NCI-H187 treated with DMSO at 0.1 percent for 48 hours (cell line): ENCODE measurements at places on chromosomes 13 and 19.

GRCh38 chr13:24063281-24063877 lies 97.1 kb upstream of the SPATA13 start:
- DNase-seq, result no peak

- no peak for DNase-seq
These were observed 20.7 kb downstream of the COLGALT1 start for GRCh38 chr19:17575871-17576757.

DNA sequence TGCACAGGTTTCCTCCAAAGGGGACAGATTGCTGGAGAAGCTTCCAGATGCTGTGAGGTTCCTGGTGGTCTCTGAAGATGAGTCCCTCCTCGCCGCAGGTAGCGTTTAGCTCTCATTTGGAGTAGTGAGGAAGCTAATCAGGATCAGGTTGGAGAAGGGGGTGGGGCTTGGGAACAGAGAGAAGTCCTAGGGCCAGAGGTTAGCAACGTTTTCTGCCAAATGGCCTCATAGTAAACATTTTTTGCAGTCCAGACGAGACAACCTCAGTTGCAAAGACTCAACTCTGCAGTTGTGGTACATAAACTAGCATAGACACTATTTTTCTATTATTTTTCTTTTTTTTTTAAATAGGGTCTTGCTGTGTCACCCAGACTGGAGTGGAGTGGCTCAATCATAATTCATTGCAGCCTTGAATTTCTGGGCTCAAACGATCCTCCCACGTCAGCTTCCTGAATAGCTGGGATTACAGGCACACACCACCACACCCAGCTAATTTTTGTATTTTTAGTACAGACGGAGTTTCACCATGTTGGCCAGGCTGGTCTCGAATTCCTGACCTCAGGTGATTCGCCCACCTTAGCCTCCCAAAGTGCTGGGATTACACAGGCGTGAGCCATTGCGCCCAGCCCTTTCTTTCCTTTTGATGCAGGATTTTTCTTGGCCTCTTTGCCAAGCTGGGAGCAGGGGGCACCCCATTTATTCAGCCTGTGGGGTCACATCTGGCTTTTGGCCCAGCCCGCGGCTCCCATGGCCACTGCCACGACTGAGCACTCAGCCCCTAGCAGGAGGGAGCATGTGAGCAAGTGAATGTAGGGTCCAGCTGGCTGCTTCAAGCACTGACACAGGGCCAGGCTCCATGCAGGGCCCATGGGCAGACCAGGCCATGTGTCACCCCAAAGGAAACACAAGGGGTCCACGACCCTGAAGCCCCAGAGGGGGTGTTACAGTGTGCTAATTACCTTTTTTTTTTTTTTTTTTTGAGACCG lies 34.4 kb upstream of the SIN3B start:
- no peak for DNase-seq

DNA sequence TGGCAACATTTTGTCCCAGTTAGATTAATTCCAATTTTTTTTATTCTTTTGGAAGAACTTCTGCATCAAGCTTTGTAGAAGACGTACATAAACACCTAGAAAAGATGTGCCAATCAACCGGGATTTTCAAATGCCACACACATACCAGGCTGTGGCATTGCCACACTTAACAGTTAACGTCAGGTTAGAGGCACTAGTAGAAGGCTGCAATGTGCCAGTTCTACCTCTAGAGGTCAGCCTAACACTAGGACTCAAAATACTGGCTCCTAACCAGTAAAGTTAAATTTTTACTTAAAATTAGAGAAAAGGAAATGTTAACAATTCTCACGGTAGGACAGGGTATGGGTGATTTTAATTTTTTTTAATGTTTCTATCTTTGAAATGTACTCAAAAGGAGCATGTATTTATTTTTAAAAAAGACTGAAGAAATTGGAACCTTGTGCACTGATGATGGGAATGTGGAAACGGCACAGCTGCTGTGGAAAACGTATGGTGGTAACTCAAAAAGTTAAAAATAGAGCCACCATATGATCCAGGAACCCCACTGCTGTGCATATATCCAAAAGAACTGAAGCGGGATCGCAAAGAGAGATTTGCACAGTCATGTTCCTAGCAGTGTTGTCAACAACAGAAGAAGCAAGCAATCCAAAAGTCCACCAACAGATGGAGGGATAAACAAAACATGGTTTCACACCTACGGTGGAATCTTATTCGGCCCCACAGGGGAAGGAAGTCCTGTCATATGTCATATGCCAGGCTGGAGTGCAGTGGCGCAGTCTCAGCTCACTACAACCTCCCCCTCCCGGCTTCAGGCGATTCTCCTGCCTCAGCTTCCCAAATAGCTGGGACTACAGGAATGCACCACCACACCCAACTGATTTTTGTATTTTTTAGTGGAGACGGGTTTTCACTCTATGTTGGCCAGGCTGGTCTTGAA lies 30.3 kb downstream of the CRYL1 start:
- DNase-seq, result no peak

GRCh38 chr19:32830231-32831014 lies 39.1 kb downstream of the SLC7A9 start:
- DNase-seq, result no peak

DNA sequence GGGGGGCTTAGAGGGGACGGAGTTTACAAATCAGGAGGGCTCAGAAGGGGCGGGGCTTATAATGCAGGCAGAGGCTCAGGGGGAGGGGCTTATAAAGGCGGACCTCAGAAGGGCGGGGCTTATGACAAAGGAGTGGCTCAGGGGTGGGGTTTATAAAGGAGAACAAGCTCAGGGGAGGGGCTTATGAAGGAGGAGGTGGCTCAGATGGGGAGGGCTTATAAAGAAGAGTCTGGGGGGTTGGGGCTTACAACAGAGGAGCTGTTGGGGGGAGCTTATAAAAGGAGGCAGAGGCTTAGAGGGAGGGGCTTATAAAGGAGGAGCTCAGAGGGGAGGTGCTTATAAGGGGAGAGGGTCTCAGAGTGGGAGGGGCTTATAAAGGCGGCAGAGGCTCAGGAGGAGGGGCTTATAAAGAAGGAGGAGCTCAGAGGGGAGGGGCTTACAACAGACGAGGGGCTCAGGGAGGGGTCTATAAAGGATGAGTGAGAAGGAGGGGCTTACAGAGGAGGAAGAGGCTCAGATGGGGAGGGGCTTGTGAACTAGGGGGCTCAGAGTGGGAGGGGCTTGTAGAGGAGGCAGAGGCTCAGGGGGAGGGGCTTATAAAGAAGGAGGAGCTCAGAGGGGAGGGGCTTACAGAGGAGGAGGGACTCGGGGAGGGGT lies 1.0 kb downstream of the SMIM24 start:
- no peak for DNase-seq

DNA sequence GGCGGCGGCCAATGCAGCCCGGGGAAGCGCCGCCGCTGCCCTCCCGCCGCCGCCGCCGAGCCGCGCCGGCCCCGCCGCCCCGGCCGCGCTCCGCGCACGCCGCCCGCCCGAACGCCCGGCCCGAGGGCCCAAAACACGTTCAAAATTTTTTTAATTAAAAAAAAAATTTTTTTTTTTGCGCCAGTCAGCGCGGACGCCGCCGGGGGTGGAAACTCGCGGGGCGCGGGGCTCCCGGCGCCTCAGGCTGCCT lies 468 bp downstream of the HMGB1 start:
- DNase-seq, result no peak

DNA sequence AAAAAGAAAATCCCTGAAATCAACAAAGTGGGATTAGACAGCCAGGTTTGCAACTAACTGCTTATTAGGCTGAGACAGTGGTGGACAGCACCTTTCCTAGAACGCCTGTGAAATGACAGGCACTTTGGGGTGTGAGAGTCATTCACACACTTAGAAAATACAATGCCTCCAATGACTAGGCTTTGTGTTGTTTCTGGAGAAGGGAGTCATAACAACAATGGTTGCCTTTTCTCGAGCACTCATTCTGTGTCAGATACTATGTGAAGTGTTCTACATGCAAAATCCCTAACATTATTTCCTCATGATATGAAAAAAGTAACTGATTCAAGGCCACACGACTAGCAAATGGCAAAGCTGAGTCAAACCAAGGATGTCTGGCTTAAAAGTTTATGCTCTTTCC lies 41.2 kb downstream of the SACS start:
- no peak for DNase-seq

- no peak for DNase-seq
These were observed 140.1 kb downstream of the RGCC start for GRCh38 chr13:41597348-41598041.

DNA sequence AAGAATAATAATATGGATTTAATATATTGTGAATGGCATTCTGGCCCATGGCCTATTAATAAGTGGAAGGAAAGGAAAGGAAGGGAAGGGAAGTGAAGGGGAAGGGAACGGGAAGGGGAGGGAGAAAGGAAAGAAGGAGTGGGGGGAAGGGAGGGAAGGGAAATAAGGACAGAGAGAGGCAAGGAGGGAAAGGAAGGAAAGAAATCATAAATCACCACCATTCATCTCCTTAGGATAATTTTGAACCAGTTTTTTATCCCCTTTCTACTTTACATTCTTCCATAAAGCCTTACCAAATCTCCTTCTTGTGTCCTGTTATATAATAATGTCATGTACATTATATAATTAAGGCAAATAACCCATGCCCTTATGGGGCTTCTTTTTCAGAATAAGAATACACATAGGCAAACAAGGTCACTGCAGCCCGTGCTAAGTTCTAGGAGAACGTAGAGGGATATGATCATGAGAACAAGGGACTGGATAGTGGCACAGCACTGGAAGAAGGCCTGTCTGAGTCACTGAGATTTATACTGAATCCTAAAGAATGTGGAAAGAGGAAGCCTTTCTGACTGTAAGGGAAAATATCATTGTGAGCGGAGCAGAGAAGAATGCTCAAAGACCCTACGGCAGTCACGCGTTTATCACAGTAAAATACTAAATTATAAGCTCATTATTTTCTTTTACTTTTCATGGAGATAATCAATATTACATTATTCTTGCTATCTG lies 444.5 kb upstream of the GPC6 start:
- no peak for DNase-seq

DNA sequence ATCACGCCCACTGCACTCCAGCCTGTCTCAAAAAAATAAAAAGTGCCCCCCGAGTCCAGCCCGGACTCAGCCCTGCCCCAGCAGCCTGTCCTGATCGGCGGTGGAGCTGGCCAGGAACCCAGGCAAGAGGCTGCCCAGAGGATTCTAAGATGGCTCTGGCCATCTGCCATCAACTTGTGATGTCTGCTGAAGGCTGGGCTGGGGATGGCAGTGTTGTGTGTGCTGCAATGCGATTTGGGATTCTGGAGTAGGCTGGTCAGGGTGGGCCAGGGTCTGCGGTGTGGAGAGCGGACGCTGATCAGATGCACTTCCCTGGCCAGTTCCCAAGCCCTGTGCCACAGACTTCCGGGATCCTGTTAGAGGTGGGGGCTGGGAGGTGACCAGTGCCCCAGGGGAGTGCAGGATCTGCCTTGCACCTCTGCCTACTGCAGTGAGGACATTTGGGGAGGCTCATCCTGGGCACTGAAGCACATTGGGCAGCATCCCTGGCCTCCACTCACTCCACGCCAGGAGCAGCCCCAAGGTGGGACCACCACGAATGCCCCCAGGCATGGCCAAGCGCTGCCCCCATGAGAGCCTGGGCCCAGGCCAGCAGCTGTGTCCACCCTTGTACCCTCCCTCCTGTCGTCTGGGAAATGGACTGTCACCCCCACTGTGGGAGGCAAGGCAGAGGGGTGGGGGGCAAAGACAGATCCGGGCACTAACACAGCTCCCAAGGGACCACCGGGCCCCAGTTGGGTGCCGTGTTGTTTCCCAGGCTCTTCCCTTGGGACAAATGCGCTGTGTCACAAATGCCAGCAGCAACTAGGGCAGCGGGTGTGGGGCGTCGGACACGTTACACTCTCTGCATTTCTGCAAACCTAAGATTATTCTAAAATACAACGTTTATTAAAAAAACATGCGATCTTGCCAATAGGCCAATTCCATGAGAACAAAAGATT lies 3.4 kb upstream of the TBXA2R start:
- DNase-seq, result no peak

DNA sequence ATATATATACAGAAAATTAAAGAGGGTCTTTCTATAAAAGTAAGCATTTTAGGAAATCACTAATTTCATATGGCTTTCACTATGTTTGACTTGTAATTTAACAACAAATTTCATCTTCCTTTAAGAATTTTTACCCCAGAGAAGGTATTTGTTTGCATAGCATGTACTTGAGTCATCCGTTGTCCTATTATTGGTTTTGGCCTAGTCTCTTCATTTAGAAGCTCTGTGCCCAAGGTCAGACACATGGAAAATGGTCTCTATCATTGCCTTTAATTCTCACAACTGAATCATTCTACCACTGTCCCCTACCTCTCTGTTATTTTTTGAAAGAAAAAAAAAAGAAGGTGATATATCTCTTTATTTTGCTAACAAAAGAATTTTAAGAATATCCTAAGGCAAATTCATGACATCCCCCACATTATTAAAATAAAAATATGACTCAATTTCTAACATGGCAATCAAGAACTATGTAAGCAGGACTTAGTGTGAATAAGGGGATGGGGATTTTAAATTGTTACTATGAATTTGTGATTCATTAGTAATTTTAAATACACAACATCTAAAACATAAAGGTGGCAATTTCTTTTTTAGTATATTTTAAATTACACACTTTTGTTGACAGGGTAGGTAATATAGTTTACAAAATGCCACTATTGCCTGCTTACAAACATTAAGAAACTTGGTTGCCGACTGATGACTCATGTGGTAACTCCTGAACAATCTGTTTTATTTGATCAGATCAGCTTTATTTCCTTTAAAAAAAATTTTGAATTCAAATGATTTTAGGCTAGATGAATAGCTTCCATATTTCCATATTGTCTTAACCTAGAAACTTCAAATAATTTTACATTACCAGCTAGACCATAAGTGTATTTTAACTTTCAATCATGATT lies 13.9 kb downstream of the SLITRK5 start:
- DNase-seq, result no peak

DNA sequence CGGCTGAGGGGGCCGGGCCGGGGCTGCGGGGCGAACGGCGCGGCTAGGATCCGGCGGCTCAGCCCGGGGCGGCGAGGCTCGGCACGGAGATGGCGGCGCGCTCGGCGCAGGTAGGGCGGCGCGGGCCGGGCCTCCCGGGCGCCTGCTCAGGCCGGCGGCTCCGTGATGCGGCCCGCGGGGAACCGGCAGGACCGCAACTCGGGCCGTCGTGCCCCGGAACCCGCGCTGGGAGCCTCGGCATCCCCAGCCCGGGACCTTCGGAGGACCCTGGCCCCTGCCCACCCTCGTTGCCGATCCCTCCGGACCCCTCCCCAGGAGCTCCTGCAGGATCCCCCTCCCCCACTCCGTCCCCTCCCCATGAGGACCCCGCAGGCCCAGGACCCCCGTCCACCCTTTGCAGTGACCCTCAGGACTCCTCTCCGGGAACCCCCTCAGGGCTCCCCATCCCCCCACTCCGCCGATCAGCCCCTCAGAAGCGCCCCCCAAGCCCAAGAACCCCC lies 304 bp downstream of the EVI5L start:
- DNase-seq, result no peak

DNA sequence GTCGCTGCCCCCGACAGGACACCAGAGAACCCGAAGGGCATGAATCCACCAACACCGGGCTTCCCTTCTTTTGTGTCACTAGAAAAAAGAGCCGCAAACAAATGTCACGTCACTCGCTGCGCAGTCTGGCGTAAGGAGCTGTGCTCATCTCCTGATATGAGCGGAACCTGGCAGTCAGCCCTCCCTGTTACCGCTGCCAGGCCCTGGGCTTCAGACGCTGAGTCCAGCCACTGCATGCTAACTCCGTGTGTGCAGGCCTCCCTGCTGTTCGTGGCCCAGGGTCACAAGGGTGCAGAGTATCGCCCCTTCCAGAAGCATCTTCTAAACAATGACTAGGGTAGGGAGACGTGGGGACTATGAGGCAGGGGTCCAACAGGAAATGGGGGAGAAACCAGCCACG lies 71.3 kb downstream of the SLC7A1 start:
- no peak for DNase-seq

- no peak for DNase-seq
These were observed 134.7 kb downstream of the MIPEP start for GRCh38 chr13:23754506-23754905.
